Stimulated activated CD4-positive, alpha-beta T cell treated with anti-CD3 and anti-CD28 coated beads, TNF-alpha, amount 100 ng/mL, for 48 hours (primary cell): ENCODE measurements at places on chromosomes 11 and 22.
A peak's percentile ranks its signal among the peaks of the same experiment; 100 is the strongest.

GRCh38 chr22:46050916-46051614 is 74.1 kb upstream of the WNT7B start:
- DNase-seq, result no peak

GRCh38 chr11:95426823-95427462 is 195.9 kb upstream of the SESN3 start:
- DNase-seq, result no peak

- DNase-seq, result no peak
These were observed 136.3 kb downstream of the SHANK2 start for GRCh38 chr11:71115770-71116692.

DNA sequence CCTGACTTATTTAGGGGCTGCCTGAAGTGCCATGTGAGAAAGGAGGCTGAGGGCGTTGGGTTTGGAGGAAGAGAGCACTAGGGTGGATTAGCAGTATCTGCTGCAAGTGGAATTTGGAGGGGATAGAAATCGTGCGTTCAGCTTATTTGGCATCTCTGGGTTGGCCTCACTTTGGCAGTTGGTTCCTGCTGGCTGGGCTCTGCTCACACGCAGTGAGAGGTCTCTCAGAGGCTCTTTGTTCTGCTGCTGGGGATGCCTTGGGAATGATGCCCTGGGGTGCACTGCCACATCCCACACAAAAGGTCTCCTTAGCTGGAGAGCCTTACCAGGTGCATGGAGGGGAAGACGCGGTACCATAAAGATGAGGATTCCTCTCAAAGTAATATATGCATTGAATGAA is 17.7 kb upstream of the MICAL2 start:
- no peak for DNase-seq

- no peak for DNase-seq
These were observed 61.6 kb downstream of the CASP12 start for GRCh38 chr11:104836691-104837090.

- DNase-seq, result no peak
These were observed 47.5 kb upstream of the MRGPRX1 start for GRCh38 chr11:18986744-18987143.

GRCh38 chr11:115504276-115505158 is at the start of gene CADM1:
TSS of gene CADM1 (minus strand) at chr11:115504415.
- DNase-seq, result peak; percentile 66

- no peak for DNase-seq
These were observed 128.8 kb downstream of the ST3GAL4 start for GRCh38 chr11:126484266-126484665.

DNA sequence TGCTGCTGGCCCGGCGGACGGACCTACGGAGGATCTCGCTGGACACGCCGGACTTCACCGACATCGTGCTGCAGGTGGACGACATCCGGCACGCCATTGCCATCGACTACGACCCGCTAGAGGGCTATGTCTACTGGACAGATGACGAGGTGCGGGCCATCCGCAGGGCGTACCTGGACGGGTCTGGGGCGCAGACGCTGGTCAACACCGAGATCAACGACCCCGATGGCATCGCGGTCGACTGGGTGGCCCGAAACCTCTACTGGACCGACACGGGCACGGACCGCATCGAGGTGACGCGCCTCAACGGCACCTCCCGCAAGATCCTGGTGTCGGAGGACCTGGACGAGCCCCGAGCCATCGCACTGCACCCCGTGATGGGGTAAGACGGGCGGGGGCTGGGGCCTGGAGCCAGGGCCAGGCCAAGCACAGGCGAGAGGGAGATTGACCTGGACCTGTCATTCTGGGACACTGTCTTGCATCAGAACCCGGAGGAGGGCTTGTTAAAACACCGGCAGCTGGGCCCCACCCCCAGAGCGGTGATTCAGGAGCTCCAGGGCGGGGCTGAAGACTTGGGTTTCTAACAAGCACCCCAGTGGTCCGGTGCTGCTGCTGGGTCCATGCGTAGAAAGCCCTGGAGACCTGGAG is 74.1 kb downstream of the LRP5 start:
- DNase-seq, result no peak

DNA sequence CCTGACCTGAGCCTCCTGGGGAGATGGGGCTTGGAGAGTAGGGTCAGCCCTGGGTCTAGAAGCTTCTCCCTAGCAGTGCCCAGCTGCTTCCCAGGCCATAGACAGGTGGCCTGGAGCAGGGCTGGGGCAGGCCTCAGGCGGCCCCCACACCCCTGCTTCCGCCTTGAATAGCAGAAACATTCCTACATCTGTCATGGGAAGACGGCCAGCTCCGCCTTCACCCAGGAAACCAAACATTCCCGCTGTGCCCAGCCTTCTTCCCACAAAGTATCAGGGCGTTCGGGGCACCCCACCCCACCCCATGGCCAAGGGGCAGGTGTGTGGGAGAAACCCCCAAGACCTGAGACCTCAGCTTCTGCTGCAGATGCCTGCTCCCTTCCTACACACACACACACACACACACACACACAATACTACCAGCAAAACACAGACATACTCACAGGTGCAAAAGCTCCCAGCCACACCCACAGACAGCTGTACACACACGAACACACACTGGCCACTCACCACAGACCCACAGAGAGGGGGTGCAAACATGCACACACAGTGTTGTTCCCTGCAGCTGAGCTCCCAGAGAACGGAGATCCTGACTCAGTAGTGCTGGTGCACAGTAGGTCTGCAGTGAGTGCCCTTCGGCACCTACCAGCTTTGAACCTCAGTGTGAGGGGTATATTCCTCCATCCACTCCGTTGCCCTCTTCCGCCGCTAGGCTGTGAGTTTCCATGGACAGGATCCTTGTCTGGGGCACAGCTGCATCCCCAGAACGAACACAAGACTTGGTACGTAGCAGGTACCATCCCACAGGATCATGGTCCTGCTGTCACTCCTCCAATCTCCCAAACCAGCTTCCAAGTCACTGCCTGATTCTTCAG is 37.4 kb downstream of the PDGFB start:
- no peak for DNase-seq

DNA sequence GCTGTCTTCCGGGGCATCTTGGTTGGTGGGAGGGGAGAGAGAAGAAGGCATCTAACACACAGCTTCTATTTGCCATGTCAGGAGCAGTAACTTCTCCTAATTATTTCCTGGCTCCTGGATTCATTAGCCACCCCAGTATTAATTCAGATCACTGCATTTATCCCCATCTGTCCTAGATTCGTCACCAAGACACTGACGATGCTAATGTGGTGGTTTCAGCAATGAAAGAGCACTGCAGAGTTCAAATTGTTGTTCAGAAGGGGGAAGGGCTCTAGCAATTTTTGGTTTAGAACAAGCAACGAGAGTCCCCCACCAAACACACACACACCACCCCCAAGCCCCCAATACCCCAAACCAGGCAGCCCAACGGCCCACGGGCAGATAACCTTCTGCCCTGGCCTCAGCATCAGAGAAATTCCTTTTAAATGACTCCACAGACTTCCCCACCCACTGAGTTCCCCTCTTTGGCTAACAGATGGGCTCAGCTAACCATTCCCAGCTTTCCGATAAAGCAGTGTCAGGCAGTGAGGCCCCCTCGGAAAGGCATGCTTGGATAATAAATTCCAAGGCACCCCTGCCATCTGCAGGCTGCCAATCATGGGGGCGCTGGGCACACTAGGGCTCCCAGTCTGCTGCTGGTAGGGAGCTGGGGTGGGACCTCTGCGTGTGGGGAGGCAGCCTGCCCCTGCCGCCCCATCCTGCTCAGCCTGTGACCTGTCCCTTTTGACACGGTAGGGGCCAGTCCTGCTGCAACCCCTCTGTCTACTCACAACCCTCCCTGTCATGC is 453.5 kb downstream of the MIAT start:
- no peak for DNase-seq

DNA sequence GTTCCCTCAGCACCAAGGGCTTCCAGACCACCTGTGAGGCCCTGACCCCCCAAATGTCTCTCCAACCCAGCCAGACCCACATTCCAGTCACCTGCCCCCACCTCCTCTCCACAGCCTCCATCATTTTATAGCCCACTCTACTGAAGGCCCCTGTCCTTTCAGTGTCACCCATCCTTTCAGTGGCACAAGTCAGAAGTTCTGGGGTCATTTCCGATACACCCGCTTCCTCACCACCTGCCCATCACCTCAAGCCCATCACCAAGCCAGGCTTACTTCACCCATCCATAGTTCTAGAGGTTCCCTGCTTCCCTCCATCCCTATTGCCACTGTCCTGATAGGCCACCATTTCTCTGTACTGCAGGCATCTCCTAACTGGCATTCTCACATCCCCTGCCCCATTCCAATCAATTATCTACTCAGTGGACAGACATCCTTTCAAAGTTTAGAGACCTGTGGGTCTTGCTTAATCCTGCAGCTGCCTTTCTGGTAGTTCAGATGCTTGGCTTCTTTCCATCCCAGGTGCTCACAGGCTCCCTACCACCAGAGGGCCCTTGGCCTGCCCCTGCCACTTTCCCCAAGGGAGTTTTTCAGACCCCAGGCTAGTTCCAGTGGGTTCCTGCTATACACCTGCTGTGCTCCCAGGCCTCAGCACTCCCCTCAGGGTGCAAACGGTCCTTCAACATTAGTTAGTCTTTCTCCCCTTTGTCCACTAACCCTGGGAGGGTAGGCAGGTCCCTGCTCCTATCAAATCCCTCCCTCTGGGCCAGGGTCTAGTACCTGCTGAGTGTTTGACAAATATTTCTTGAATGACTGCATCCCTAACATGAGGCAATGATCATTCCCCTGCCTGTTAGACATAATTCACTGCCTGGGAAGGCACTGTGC is 7.6 kb downstream of the KCNQ1OT1 start:
- DNase-seq, result no peak

DNA sequence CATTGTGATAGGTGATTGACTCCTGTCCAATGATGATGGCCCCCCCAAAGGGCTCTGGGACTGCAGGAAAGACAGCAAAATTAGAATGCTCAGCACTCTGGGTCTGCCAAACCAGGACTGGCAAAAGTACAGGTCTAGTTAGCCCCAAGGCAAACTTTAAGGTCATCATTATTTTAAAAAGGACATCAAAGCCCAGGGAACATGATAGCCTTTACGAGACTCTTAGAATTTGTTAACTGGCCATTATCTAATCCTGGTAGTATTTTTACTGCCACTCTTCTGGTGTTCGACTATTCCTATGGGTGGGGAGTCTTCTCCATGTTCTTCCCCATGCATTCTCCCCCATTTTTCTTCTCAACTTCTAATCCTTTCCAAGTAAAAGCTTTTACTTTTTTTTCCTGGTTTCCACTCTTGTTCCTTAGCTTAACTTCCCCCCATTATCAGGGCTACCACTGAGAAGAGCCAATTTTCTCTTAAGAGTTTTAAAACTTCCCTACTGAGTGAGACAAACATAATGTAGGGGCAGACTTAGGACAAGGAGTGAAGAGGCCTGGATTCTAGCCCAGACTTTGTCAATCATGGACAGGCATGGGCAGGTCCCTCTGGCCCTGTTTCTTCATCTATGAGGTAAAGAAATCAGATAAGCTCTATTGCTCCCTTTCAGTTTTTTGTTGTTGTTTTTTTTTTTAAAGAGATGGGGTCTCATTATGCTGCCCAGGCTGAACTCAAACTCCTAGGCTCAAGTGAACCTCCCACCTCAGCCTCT is 7.1 kb downstream of the DDB1 start:
- DNase-seq, result no peak

GRCh38 chr22:40322021-40322420 is 24.3 kb upstream of the ADSL start:
- DNase-seq, result no peak

GRCh38 chr22:29256606-29257325 is 11.0 kb downstream of the RHBDD3 start:
- no peak for DNase-seq

DNA sequence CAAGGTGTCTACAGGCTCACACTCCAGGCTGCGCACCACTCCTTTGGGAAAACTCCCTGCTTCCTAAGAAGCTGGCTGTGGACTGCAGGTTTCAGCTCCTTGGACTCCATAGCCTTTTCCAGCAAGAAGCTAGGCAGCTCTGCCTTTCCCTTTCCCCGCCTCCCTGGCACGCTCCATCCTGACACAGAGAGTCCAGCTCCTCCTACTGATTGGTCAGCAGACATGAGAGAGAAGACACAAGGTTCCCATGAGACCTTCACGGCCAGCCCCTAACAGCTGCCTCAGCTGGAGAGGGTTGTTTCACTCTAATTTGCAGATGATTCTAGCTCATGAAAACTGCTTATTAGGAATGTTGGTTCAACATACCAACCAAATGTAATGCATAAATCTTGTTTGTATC is 27.6 kb downstream of the TENM4 start:
- no peak for DNase-seq

DNA sequence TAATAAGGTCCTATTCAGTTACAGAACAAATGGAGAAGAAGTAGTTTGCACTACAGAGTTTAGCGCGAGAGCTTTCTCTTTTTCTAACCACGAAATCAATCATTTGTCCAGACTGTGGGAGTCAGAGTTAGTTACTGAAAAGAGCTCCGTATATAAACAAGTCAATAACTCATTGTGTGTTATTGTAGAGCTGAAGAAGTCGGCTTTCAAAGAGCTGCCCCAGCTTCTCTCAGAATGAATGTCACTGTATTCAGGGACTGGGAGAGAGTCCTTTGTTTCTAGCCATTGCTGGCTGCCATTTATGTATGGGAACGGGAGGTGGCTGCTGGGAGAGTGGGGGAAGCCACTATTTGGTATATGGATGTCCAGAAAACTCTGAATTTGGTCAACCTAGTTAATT is 227.8 kb downstream of the DCDC1 start:
- no peak for DNase-seq
